ENCODE measurements at places on chromosomes 1 and 21. TPM values are rescaled to one million over a fixed set of nuclear protein-coding genes. Genes with fewer than 3 reads are reported as not detected.

The CEP85 gene
- polyA plus RNA-seq: 8.2 TPM

The DIO1 gene
- 0.73 TPM for polyA plus RNA-seq

GRCh38 chr1:121483961-121484424, 299.2 kb downstream of the SRGAP2C start:
- no peak for DNase-seq

- DNase-seq: no peak
Measured at GRCh38 chr1:68093737-68094136, 43.3 kb upstream of the DIRAS3 start.

The RGS16 gene
- 0.07 TPM for polyA plus RNA-seq

The VASH2 gene
- not detected for polyA plus RNA-seq

The TCHHL1 gene
- not detected for polyA plus RNA-seq

GRCh38 chr21:27565364-27565763, 598.5 kb upstream of the ADAMTS5 start:
- no peak for DNase-seq

- DNase-seq: no peak
Measured at GRCh38 chr1:49971088-49971487, 52.7 kb downstream of the AGBL4 start.

The S100A7 gene
- polyA plus RNA-seq: not detected

DNA sequence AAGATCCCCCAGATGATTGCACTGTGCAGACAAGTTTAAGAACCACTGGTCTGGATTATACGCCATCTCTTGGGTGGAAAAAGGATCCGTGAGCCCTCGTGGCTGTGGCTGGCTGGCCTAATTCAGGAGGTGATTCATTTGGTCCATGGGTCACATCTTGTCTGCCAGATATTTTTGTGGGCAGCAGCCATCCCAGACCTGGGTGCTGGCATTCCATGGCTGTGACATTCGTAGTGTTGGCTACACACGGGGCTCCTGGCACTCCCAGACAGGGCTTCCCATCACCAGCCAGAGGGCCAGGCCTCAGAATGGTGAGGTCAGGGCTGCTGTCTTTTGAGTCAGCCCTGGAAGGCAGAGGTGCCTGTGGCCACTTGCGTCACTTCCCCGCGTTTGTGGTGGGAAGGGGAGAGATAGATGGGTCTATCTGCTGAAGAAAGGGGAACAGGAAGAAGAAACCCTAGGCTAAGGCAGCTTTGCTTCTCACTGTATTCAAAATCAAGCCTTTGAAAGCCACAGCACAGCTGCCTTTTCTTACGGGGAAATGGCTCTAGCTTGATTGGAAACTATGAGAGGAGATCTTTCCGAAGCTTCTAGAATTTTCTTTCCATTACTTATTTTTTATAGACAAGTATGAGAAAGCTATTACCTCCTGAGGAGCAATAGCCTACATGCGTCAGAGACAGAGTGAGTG, 32.4 kb downstream of the EIF2D start:
- DNase-seq: peak; percentile 97

DNA sequence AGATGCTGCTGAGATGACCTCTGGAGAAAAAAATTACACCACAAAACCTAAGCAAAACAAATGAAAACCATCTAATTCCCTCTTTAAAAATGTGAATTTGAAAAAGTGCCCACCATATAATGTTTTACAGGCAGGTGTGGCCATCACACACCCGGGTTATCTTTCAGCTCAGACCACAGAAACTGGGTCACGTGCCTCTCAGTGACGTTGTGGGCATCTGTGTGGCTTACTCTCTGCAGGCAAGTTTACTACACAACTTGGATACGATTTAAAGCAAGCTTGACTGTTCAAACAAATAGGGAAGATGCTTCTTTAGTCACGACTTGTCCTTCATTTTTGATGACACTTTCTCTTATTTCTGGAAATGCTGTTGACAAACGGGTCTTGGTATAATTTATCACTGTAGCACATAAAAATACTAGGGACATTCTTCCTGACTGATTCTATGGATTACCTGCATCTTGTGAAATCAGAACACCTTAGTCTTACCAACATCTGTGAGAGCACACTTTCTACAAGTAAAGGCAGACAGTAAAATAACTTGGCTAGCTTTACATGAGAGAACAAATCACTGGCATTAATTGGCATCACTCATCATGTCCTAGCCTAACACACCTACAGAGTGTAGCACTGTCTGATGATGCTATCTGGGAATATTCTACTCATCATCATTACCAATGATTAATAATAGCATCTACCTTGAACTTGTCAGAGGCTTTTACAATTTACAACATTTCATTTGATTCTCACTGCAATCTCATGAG, 89.3 kb upstream of the EDEM3 start:
- DNase-seq: peak; percentile 28

DNA sequence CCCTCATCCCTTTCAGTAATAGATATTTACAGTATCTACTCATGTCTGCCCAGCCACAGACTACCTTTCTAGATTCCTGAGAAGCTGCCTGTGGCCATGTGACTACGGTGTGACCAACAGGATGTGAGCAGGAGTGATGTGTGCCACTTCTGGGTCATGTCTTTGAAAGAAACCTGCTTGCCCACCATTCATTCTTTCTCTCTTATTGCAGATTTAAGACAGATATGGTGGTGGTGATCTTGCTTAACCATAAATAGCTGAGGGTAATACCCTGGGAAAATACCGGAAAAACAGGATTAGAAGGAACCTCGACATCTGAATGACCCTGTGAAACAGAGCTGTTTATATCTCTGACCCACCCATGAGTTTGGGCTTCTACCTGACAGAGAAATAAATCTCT, 41.6 kb upstream of the GUCA2A start:
- DNase-seq: no peak

GRCh38 chr1:161988413-161988812, 35.3 kb downstream of the OLFML2B start:
- peak; percentile 21 for DNase-seq

The ELAPOR1 gene
- polyA plus RNA-seq: not detected

DNA sequence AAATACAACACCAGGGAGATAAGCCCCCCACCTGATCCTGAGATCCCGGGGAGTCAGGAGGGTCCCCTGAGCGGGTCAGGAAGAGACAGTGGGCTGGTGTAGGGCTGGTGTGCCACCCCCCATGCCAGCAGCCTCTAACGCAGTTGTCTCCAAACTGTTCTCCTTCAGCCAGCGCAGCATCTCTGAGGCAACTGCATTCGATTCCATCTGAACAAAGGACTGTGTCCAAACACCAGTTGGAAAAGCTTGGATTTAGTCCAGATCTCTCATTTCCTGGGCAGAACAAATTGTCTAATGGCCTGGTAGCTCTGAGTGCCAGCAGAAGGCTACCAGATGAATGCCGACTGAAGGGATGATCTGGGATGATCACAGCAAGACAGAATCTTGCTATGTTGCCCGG, 44.1 kb upstream of the EIF4G3 start:
- DNase-seq: no peak

- DNase-seq: no peak
Measured at GRCh38 chr1:162107911-162108310, 38.4 kb downstream of the NOS1AP start.

The CCDC27 gene
- not detected for polyA plus RNA-seq

The LCE2C gene
- not detected for polyA plus RNA-seq

The FAM163A gene
- polyA plus RNA-seq: not detected

DNA sequence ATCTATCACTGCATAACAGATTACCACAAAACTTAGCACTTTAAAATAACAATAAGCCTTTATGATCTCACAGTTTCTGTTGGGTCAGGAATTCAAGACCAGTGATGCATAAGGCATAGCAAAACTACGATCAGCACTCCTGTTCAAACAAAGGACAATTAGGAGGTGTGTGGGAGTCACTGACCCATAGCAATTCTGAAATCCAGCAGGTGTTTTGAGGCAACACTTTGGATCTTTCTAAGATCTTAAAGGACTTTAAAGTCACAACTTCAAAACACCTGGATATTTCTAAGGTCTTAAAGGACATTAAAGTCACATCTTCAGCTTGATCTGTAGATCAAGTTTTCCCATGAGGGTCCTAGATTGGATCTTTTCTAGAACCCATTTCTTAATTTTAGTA, 35.3 kb downstream of the AKT3 start:
- no peak for DNase-seq

- no peak for DNase-seq
Measured at GRCh38 chr1:46394872-46395465, 852 bp downstream of the FAAH start.

- DNase-seq: no peak
Measured at GRCh38 chr1:25874635-25875153, 814 bp downstream of the PAQR7 start.

The PRAMEF10 gene
- polyA plus RNA-seq: not detected

The PTPN14 gene
- 0.01 TPM for polyA plus RNA-seq

- no peak for DNase-seq
Measured at GRCh38 chr21:18529254-18529653, 125.7 kb upstream of the TMPRSS15 start.

DNA sequence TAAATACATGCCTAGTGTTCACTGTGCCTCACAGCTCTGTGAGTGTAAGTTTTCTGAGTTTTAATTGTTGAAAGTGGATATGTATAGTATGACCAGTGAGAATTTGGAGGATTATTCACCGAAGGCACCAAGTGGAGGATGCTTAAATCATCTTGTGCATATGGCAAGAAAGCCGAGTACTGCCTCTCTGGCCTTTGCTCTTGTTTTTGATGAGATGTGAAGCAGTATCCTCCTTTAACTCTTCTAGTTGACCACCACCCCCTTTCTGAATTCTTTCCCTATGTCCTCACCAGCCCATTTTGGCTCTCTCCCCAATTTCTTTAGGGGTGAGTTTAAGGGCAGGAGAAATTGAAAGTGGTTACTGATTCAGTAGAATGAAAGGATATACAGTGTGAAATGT, 130.4 kb downstream of the SYT2 start:
- no peak for DNase-seq

GRCh38 chr1:64021066-64021465, 182.4 kb upstream of the UBE2U start:
- no peak for DNase-seq

Data from CD14-positive monocyte (primary cell).